8988T (cell line): ENCODE measurements at places on chromosomes 2 and 18.

DNA sequence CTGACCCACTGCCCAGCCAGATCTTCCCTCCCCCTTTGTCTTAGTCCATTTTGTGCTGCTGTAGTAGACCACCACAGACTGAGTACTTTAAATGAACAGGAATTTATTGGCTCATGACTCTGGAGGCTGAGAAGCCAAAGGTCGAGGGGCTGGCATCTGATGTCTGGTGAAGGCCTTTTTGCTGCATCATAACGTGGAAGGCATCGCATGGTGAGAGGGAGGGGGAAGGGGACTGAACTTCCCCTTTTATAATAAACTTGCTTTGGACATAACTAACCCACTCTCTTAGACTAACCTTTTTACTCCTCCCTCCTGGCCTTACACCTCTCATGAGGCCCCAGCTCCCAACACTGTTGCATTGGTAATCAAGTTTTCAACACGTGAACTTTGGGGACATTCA, 83.8 kb downstream of the MAP4K4 start:
- no peak for DNase-seq

DNA sequence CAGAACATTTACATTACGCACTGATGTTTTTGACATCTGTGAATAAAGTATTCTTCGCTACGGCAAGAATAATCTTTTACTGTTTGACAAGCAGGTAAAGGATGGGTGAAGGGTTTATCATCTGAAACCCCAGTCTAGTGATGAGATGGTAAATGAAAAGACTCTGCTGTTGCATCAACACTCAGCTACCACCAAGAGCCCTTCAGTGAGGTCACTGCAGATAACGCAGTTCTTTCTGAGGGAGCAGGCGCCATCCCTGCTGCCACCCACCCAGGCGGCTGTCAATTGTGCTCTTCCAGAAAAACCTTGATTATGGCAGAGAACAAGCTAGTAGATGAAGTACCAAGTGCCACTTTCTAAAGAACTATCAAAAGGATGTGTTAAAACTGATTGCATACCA, 58.7 kb downstream of the ABCG8 start:
- DNase-seq, result no peak

DNA sequence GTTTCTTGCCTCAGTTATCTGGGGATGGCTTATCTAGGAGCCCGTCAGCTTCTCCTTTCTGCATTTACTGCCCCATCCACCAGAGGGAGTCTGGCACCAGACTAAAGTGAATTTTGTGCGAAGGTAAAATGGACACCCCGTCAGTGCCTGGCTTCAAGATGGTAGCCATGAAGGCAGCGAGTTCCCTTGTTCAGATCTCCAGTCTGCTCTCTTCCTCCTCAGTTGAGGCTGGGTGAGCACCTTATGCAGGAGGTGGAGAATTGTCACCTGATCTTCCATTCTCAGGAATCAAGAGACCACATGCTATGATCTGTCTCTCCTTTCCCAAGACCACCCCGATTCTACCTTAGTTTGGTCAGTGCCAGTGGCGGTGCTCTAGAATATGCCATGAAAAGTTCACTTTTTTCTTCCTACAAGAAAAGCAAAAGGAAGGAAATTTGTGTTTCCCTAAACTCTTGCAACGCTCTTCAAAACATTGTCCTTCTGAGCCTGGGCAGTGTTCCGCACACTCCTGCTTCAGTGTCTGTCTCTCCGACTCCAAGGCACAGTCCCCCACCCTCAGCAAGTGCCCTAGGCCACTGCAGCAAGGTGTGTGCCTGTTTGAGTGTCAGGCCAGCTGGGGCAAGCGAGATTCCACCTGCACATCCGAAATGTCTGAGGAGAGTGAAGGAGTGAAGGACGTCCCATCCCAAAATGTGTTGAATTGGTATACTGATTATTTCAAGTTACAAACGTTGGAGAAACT, 168.6 kb downstream of the SS18 start:
- peak; percentile 32 for DNase-seq

DNA sequence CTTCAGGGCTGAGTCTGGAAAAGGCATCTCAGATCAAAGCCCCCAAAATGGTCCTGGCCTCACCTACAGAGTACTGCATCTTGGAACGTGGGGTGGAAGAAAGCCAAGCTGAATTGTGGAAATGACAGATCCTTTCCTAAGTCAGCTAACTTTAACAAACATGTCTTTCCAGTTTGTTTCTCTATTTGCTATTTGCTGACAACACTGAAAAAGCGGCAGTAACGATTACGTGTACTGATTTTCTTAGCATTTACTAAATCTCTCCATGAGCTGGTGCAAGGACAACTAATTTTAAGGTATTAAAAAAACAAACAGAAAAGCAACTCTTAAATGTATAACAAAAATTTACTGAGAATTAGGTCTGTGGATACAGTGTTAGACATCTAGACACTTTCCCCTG, 1.1 kb downstream of the HIBCH start:
- no peak for DNase-seq

DNA sequence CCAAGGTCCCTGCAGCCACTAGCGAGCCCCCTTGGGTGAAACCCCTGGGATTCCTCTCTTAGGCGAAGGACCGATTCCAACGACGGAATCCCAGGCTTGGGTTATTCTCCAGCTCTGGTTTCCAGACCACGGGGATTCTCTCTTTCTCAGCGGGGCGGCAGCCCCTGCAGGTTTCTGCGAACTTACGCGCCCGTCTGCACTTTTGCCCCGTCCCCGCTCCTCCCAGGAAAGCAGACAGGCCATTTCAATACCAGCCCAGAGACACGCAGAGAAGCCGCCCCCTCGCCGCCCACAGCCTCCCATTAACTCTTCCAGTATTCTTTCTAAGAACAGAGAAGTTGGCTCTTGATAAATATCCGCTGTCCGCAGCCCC, 1.2 kb downstream of the CBLN2 start:
- no peak for DNase-seq

GRCh38 chr2:11681722-11682589, 12.0 kb upstream of the NTSR2 start:
- DNase-seq, result peak; percentile 96

- no peak for DNase-seq
These were observed 47.1 kb downstream of the PRKCE start for GRCh38 chr2:45698554-45698953.

GRCh38 chr2:217964275-217965161, 38.3 kb downstream of the TNS1 start:
- no peak for DNase-seq

DNA sequence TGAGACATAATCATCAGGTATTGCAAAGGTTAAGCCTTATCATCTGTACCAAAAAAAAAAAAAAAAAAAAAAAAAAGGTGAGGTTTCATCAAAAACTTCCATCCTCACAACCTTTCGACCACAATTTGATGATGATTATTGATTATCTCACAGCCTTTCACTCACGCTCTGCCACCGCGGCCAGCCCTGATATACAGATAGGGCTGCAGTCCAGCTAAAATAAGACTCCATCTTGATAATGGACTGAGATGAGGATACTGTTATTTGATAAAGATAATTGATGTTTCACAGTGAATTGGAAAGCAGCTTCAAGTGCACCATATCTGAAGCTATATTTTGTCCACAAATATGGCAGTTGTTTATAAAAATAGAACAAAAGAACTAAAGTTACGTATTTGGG, 159.7 kb upstream of the BOD1L2 start:
- DNase-seq, result no peak

DNA sequence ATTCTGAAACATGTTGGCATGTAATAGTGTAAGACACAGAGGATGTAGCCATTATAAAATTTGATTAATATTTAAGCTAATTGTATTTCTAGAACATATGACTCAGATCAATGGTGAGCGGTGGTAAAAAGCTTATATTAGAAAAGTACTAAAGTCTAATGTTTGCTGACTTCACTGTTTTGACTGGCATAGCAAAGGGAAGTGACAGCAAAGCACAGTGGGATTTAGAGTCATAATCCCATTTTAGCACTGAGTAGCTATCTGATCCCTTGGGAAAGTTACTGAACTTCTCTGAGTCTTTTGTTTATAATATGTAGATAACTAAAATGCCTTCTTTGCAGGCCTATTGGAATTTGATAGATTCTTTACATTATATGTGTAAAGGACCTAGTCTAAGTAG, 60.4 kb downstream of the KIAA1328 start:
- no peak for DNase-seq
